ENCODE measurements at places on chromosomes 5 and 9.

GRCh38 chr5:124923131-124923530 is 176.7 kb upstream of the ZNF608 start:
- no peak for DNase-seq

DNA sequence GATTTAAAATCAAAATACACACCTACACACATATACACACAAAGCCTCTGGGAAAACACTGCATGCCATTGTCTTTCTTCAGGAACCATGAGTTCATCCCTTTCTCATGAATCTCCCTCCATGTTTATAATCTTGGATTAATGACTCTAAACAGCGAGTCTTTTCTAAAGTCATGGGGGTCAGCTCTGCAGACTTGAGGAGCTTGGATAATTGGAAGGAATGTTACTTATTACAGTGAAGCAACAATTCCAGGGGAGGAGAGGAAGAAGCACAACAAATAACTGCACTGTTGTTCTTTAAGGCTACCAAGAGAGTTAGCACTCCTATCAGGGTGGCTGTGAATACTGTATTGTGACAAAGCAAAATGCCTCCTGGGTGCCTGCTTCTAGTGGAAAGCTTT is 444.7 kb downstream of the ANXA1 start:
- DNase-seq, result no peak

DNA sequence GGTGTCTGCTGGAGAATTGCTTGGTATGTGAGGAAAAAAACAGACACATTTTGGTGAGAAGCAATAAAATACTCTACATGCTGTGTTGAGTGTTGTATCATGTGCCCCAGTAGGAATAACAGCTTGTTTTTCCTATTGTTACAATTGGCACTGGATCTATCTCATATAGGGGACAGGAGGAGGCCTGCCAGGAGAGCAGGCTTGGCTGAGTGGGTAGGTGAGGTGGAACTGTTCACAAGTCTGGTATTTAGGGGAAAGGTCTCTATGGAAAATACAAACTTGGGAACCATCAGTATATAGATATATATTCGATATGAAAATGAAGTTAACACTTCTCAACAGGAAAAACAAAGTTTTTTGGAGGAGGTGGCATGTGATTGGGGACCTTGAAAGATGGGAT is 9.5 kb upstream of the SH3TC2 start:
- DNase-seq, result no peak

DNA sequence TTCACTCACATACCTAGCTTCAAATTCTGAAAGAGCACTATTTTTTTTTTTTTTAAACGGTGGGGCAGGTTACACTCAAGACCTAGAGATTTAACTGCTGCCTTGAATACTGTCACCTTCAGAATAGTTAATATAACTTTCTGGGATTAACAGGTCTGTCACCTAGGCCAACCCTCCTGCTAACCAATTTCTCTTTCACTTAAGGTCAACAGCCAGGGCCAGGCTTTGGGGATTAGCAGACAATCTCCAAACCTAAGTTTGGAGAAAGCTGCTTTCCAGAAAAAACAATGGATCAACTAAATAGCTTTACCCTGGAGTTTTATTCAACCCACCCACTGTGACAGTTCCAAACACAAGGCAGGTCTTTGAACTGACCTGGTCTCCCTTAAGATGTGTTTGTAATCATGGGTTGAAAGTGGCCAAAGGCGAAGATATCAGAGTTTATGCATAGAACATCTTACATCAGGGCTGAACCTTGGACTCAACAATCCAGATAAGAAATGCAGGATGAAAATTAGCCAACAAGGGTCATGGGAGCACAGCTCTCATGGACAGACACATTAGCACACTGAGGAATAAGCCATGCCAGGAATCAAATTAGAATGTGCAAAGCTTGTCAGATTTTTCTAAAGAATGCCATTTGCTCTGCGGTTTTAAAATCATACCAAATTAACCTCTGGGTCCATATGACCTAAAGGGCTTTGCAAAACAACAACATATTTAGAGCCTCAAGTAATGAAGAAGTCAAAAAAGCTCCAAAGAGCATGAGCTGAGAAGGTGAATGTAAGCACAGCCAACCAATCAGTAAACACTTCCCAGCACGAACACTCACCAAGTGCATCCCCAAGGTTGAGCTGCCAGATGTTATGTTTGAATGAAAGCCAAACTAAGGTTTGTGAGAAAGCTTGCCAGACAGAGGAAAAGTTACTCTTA is 538.5 kb upstream of the DMAC1 start:
- DNase-seq, result no peak

- no peak for DNase-seq
Observed at GRCh38 chr9:28166179-28166578, 592.9 kb upstream of the C9orf72 start.

DNA sequence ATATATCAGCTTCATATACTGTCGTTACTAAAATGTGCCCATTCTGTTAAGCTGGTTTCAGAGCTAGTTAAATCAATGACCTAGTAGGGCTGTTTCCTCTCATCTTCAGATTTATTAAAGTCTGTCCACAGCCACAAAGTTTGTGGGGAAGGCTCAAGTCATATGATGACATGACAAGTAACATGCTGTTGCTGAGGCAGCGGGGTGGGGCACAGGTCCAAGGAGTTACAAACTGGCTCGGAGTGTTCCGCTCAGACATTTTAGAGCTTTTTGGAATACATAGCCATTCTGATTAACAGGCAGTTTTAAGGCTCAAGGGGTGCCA is 2.7 kb upstream of the ANP32B start:
- DNase-seq, result no peak

DNA sequence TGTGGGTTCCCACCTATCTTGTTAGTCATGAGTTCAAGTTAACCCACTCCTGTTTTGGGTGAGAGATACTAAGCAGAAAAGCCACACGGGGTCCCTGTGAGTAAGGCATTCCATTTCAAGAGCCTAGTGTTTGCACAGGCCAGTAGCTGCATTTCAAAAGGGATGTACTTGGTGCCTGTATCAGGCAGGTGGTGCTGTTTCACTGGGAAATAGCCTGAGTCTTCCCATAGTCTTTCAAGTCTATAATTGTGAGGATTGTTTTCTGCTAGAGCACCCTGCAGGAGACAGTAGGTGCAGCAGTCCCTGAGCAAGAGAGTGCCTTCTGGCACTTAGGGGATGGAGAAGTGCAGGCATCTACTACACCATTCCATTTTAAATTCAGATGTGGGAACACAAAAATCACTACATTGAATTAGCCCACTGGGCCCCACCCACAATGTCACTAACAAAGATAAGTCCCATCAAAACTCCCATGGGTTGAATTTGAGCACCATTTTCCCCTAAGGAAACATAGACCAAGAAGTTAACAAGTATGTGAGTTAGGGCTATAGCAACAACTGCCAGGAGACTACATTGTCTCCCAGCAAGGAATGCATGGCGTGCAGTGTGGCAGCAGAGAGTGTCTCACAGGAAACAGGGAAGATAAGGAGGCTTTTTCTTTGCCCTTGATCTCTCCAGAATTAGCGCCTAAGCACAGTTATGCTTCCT is 263.2 kb downstream of the COX7C start:
- DNase-seq, result no peak

DNA sequence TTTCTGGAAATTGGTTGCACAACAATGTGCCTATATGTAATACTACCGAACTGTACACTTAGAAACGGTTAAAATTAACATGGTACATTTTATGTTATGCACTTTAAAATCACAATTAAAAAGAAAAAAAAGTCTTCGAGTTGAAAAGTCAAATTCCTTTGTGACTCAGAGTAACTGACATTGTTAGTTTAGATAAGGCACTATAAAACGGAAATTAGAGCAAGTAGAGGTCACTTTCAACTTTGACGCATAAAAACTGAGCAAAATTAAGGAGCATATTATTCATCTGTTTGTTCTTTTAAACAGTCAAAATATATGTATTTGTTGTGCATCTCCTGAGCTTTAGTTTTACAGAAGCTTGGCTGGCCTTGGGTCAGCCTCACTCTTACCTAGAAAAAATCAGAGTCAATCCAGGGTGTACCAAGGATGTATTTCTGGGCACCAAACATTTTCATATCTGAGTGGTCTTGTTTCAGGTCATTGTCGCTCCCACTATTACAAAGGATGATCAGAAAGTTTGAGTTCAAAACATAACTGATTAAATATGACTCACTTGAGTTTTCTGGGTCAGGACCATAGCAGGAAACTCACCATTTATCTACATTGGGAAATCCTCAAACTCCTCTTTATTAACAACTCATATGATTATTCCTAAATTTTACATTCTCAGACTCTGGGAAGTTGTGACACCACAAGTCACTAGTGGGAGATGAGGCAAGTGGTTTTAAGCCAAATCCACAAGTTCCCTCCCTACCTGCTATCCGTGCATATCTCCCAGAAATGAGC is 160.6 kb downstream of the CCDC192 start:
- no peak for DNase-seq

GRCh38 chr5:15249152-15249551 is 250.8 kb upstream of the FBXL7 start:
- DNase-seq, result no peak

GRCh38 chr5:14574891-14575508 is 6.6 kb upstream of the OTULINL start:
- DNase-seq, result no peak

DNA sequence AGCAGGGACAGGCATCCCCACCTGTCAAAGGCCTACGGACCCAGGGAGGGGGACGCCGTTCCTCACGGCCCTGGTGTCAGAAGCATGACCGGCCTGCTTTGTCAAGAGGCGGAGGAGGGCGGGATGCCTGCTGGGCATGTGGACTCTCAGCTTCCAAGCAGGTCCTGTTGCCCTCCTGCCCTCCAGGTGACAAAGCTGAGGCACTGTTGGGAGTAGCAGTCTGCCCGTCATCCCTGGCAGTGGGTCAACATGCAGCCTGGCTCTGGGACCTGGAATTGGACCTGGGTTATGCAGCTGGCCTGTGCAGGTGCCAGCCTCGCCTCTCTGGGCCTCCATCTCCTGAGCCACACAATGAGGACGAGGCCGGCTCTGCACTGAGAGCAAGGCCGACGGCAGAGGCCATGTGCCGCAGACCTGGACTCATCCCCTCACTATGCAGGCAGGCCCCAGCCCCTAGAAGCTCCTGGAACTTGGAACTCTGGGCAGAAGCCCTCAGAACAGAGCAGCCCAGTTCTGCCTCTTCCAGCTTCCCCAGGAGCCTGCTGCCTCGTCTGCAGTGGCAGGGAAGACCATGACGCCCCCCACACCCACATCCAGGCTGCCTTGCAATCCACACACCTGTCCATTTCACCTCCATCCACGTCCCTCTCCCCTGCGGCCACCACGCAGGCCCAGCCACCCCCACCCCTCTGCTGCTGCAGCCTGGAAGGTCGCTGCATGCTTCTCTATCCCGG is 20.8 kb upstream of the FCN1 start:
- DNase-seq, result no peak

DNA sequence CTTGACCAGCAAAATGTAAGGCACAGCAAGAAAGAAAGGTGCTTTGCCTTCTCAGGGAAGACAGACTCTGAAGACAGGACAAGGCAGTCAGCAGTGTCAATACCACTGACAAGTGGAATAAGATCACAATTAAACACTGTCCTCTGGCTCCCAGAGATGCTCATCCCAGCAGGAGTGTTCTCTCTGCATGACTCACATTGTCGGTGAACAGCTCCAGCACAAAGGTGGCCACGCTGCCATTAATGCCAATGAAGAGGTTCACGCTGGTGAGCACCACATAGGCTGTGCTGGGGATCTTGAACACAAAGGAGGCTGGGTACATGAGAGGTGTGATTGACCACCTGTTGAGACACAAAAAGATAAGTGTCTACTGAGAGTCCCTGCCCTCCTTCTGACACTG is 31.9 kb downstream of the NIPSNAP3B start:
- no peak for DNase-seq

- no peak for DNase-seq
Observed at GRCh38 chr9:133184971-133185370, 21.3 kb upstream of the GBGT1 start.

GRCh38 chr9:136512651-136513071 is 29.8 kb upstream of the SEC16A start:
- no peak for DNase-seq

GRCh38 chr5:143613329-143613728 is 198.6 kb upstream of the HMHB1 start:
- no peak for DNase-seq

DNA sequence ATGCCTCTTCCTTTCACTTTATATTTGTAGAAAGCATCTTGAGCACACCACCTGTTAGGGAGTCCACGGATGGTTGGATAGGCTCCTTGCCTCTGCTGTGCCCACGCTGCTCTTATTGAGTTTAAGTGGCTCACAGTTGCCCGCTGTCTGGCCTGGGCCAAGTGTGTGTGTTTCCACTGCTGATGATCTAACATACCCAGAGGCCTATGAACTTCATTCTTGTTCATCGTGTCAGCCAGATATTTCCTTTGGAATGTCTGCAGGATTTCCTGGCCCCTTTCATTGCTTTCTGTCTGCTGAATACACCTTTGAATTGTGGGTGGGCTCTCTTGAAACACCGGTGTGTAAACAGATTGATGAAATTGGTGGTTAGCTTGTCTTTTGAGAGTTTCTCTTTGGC is 46.6 kb downstream of the MVB12B start:
- DNase-seq, result no peak

DNA sequence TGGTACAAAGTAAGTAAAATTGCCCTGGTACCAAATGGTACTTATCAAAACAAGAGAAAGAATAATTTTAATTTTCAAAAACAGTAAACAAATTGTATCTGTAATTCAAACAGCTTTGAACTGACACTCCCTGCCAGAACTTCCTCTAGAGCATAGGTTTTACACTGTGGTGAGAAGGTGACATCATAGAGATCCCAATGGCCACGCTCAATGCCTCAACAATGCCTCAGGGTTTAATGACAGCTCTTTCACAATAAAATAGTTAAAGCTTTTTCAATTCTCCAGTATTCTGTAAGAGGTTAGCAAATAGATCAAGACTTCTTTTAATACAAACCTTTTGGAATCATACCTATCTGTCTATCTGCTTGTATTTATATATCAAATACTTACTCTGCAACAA is 437.1 kb downstream of the PRR16 start:
- DNase-seq, result no peak

DNA sequence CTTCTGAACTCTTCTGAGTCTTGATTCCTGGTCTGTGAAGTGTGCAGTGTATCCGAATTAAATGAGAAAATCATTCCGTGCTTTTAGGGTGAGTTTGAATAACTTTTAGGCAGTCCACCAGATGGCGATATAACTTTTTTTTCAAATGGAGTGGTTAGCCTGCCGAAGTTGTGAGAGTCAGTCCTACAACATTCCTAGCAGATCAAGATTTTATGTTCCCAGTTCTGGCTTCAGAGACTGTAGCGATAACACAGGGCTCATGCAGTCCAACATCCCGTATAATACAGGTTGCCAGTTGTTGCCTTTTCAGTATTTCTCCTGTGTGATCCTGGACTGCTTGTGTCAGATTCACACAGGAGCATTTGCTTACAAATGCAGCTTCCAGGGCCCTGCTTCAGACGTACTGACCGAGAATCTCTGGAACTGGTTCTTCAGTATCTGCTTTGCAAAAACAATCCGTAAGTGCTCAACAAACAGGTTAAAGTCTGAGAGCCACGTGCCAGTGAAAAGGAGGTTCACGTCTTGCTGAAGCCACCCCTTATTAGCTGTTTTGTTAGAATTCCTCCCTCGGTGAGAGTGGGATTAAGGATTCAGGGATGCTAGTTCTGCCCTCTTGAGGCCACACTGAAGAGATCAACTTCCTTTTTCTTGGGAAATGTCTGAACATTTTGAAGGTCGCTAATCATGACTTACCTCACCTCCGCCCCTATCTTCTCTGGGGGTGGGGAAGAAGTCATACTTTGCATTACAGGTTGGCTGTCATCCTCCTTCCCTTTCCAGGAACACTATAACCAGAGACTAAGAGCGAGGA is 22.8 kb downstream of the SMIM3 start:
- no peak for DNase-seq

Measured in central memory CD8-positive, alpha-beta T cell (primary cell).